ENCODE measurements at places on chromosomes 5 and 9.

DNA sequence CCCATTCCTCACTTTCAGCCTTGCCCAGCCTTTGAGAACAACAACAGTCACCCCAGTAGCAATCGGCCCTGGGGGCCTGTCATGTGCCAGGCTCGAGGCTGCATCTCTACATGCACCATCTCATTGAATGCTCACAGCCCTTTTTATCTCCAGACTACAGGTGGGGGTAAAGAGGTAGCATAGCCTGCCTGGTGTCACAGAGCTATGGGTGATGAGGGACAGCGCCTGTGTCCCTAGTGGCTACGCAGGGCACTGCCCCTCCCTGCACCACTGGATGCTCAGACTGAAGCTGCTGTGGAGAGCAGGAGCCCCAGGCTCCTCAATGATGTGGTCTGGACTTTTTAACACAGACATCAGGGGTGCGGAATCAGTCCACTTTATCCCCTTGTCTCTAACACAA lies 2.8 kb downstream of the CAMK2A start:
- no peak for DNase-seq

- peak; percentile 80 for DNase-seq
These were observed 8.7 kb downstream of the CCL21 start for GRCh38 chr9:34701023-34701768.

DNA sequence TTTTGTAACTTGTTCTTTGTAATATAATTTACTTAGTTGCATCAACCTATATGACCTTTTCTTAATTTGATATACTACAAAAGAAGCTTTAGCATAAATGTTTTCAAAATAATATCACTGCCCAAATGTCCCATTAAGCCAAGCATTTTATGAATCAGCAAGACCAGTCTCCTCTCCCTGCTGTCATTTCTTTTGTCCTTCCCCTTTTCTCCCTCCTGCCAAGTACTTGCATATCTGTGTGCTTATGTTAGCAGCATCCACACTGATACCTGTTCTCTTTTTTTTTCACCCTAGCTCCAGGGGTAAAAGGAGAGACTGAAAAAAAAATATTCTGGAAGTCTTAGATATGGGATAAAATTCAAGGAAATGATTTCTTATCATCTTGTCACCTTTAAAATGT lies 69.7 kb downstream of the ZSWIM6 start:
- no peak for DNase-seq

- no peak for DNase-seq
These were observed 2.0 kb downstream of the OBP2B start for GRCh38 chr9:133207021-133207531.

DNA sequence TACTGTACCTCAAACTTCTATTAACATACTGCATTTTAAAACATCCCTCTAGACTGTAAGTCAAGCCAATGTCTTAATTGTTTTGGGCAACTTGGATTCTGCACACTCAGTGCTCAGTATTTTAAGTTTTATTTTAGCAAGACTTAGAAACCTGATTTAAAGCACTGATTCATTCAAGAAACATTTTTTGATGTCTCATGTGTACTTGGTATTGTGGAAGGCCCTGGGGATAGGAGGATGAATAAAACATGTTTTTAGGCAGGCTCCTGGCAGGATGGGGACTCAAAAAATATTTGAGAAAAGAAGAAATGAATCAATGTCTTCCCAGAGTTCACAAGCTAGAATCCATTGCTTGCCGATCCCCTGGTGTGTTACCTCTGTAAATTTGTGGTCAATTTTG lies 334.0 kb upstream of the PUM3 start:
- DNase-seq, result no peak

- DNase-seq, result no peak
These were observed 428.7 kb downstream of the GABRG2 start for GRCh38 chr5:162496100-162496808.

DNA sequence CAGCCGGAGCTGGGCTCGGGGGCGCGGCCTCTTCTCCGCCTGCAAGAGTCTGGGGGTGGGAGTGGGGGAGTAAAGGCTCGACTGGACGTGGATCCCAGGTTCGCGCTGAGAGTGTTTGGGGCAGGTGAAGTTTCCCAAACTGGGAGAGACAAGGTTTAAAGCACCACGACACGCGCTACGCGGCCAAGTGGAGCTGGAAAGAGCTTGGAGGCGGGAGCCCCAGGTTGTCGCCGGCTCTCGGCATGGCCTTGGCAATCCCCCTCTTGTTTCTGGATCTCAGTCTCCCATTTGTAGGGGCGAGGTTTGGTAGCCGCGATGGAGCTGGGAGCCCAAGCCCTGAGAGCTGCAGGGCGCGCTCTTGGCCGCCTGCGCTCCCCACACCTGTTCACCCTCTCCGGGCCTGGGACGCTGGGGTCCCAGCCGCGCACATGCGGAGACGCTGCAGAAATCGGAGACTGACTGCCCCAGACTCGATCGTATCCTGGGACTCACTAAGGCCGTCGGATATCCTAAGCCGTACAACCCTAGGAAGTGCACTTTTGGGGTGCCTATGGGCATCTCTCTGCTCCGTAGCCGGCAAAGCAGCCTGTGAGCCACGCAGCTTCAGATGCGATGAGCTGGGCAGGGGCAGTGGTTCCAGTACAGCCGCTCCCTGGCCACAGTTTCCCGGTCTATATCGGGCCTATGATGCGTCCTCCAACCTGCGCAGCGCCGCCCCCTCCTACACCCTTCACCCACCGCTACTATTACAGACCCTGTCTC lies 937 bp downstream of the TMOD1 start:
- no peak for DNase-seq

DNA sequence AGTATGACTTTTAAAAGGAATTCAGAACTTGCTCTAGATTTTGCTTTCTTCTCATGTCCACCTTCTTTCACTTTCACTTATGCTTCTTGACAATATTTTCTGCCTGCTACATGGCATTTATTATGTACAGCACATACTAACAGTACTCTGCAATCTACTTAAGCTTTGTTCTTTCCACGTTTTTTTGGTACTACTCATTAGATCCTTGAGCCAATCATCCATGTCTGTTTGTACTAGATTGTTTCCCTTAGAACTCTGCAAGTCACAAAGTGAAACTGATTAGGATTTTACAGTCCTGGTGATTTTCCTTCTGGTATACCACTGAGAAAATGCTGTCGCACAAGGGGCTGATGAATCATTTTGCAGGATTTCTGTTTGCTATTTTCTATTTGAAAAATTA lies 78.3 kb downstream of the PARP8 start:
- peak; percentile 41 for DNase-seq

DNA sequence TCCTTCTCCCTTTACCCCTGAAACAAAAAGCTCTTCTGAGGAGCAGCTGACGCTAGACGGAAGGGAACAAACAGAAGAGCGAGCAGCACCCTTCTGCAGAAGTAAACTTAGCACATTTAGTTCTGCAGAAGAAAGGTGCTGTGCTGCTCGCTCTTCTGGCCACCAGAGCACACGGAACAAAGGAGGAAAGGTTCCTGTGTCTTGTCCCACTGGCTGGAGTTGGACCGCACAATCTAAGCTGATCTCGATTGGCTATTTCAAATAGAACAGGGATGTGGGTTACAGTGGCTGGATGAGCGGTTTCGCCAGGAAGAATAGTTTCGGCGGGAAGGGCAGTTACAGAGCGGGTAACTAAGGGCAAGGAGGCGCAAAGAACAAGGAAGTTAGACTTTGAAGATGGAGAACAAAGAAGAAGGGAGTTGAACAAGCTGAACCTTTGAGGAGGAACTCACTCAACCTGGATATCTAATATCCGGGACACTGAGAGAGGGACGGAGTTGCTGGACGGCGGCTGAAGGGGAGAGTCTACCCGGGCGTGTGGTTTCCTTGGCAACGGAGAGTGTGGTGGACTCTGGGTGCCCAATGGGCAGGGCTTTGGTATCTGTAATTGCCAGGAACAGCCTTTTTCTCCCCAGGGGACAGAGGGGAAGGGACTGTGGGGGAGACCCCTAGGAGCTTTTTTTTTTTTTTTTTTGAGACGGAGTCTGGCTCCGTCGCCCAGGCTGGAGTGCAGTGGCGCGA lies 7.1 kb downstream of the GTF3C5 start:
- no peak for DNase-seq

DNA sequence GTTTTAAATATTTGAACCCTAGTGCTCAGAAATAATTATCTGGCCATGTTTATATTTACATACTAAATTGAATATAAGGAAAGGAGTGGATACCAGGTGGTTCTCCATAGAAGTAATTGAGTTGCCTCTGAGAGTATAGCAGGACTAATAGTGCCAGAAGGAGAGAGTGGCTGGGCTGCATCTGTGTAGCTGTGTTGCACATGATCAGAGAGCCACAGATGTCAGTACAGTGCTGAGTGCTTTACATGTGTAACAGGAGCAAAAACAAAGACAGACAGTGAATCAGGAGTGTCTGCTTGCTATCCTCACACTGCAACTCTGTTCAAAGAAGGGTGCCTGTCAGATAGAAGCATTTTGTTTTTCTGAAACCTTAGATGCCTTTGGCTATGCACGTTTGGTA lies 353.9 kb upstream of the PAPPA start:
- no peak for DNase-seq

DNA sequence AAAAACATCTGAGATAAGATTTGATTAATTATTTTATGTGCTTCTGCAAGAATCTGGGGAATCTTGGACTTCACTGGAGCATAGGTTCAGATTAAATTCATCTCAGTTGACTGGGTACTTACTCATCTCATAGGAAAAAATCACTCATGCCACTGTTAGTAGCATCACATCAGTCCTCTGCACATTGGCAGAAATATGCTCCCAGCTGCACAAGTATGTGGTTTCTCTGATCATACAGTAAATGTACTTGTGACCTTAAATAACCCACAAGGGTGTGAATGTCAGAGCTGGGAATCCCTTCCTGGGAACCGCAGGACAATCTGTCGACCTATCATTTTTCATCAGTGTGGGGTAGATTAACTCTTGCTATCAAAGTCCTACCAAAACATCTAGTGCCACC lies 203.7 kb upstream of the SLC24A2 start:
- no peak for DNase-seq

DNA sequence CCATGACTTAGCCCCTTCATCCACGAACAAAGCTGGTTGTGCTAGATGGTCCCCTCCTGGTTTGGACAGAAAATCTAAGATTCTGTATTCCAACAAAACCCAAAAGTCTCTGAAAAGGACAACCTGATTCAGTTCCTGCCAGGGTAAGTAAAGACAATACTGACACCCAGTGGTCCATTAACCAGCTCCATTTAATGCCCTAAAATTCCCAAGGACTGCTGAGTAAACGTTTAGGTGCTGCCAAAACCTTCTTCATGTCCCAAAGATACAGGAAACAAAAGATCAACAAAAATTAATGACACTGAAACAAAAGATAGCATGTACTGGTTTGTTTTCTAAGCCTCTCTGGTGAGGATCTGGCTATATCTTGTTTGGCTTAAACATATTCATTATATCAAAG lies 25.3 kb upstream of the PPP1R2B start:
- no peak for DNase-seq

GRCh38 chr5:178404987-178405386 lies 172.4 kb upstream of the PHYKPL start:
- DNase-seq, result no peak

GRCh38 chr5:58341476-58341875 lies 118.4 kb downstream of the PLK2 start:
- DNase-seq, result no peak

- DNase-seq, result no peak
These were observed 129.1 kb downstream of the PDZD2 start for GRCh38 chr5:31768046-31768445.

DNA sequence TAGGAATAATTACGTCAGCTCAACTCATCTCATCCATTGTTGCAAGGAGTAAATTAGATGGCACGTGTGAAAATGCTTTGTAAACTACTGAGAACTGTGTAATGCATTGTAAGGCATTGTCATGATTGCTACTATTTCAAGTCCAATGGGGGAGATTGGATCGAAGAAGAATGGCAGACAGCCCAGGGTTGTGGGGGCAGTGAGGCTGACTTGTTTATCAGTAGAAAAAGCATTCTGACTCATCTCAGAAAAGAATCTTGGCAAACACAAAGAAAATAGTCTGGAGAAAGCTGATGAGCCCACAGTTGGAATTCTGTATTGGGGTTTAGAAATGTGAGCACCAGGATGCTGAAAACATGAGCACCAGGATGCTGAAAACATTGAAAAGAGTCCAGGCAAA lies 28.0 kb upstream of the DAP start:
- no peak for DNase-seq

GRCh38 chr5:88691230-88691582 lies 191.8 kb downstream of the MEF2C start:
- no peak for DNase-seq

- no peak for DNase-seq
These were observed 98.6 kb downstream of the GIN1 start for GRCh38 chr5:103021314-103021713.

DNA sequence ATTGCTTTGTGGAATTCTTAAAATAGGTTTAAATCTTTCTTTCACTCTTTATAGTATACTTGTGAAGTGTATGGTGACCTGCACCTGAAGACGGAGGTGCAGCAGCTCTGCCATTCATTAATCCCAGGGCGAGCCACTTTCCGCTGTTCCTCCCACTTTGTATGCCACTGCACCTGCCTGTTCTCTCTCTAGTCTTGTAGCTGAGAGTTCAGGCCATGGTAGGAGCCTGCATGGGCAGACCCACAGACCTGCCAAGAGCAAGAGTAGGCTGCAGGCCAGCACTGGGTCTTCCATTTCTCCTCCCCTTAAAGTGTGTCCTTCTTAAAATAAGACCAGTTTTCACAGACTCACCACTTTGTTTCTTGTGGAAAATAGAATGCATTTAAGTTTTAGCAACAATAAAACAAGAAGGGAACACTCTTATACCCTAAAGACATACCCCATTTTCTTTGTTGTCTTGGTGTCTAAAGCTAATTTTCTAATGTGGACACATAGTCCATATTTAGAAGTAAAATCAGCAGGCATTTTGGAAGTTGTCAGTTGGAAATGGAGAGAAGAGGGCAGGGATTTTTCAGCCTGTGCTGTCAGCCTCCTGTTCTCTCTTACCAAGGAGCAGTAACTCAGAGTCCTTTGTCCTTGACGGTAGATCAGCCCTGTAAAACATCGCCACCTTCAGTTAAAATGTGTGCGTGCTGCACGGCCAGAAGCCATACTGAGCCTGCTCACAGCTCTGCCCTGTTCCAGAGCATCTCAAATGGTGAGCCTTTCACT lies 103.2 kb downstream of the SNCAIP start:
- no peak for DNase-seq

DNA sequence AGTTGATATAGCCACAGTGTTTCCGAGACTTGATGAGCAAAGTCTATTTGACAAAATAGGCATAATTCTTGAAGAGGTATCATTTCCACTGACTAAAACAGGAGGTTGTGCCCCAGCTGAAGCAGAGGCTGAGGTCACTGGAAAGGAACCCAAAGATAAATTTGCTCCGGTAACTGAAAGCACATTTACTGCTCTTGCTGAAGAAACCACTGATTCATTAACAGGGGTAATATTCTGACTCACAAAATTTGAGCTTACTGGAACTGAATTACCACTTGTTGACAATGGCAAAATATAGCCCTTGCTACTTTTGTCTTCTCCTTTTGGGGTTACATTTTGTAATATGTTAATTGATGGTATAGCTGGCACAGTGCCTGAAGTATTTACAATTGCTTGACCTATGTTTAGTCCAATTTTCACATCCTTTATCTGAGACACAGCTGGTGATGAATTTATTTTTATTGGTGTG lies 30.2 kb downstream of the MLANA start:
- DNase-seq, result no peak

GRCh38 chr5:122427621-122428020 lies 115.6 kb downstream of the SNCAIP start:
- no peak for DNase-seq

Measured in CD4-positive, alpha-beta T cell treated with Interleukin-10 for 1 hour (primary cell).